Left ventricle myocardium inferior (tissue), 1 donor: ENCODE measurements at places on chromosomes 12 and 14.

DNA sequence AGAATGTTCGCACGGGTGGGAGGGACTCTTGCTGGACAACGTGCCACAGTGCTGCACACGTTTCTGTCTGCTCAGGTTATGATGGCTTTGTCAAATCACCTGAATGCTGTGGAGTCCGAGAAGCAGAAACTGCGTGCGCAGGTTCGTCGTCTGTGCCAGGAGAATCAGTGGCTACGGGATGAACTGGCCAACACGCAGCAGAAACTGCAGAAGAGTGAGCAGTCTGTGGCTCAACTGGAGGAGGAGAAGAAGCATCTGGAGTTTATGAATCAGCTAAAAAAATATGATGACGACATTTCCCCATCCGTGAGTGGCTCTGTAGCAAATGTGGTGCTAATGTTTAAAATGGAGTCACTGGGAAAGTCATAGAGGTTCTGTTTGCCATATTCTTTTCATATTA lies 28.5 kb downstream of the KLC1 start:
- peak; percentile 34 for DNase-seq

- DNase-seq = no peak
Observed at GRCh38 chr12:40261937-40262336, 37.1 kb downstream of the LRRK2 start.

DNA sequence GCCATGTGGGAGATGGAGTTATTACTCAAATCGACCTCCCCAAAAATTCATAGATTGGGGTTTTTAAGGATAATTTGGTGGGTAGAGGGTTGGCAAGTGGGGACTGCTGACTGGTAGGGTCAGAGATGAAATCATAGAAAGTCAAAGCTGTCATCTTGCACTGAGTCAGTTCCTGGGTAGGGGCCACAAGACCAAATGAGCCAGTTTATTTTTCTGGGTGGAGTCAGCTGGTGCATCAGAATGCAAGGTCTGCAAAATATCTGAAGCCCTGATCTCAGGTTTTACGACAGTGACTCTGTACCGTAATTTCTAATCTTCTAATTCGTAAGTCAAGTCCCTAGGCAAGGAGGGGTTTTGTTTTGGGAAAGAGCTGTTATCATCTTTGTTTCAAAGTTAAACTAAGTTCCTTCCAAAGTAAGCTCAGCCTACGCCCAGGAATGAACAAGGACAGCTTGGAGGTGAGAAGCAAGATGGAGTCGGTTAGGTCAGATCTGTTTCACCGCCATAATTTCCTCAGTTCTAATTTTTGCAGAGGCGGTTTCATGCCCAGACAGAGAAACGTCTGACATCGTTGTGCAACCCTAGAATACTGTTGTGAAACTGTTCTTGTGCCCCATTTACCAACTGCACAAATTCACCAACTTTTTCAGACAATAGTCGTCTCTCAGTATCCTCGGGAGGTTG lies 104.5 kb upstream of the SFSWAP start:
- no peak for DNase-seq

DNA sequence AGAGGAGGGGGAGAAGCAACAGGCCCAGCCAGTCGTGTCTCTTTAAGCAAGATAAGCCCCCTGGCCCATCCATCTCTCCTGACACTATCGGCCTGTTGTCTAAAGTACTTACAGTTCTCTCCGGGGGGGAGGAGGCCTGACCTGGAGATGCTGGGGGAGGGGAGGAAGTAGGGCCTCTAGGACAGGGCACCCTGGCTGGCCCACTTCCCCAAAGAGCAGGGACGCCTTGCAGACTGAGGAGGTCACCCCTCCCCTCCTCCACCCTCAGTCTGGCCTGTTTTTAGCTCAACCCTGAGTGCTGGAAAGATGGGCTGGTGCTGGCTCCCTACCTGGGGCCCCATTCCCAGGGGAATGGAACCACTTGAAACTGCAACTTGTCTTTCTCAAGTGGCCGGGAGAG lies 70.3 kb downstream of the TBX5 start:
- no peak for DNase-seq

- DNase-seq = no peak
Observed at GRCh38 chr14:99410019-99410418, 70.6 kb downstream of the SETD3 start.

DNA sequence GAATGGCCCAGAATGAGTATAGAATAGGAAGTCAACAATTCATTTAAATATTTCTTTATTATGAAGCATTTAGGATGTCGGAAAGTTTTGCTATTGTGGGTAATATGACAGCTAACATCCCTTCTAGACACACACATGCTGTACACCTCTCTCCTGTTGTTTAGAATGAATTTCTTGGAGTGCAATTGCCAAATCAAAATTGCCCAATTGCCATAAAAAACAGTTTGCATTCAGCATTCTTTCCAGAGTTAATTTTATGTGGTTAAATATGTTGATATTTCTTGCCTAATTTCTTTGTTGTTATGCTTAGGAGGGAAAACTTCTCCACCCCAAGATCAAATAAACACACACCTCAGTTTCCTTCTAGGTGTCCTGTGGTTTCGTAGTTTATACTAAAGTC lies 16.9 kb upstream of the SMCO2 start:
- DNase-seq = no peak

- no peak for DNase-seq
Observed at GRCh38 chr12:45214071-45214470, 1.8 kb upstream of the ANO6 start.

DNA sequence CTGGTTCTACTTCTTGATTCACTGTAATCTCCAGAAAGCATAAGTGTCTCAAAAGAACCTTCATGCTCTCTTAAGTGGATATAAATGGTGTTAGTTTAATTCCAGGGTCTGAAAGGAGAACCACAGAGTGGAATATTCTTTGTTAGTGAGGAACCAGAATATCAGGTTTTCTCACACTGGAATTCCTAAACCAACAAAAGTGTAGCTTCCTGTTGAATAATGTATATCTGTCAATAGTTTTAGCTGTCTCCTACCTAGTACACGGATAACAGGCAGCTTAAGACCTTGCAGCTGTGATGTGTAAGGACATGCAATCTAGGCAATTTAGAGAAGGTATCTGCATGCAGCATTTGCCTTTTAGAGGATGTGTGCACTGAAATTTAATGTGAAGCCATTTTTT lies 24.0 kb downstream of the LRIG3 start:
- DNase-seq = no peak

DNA sequence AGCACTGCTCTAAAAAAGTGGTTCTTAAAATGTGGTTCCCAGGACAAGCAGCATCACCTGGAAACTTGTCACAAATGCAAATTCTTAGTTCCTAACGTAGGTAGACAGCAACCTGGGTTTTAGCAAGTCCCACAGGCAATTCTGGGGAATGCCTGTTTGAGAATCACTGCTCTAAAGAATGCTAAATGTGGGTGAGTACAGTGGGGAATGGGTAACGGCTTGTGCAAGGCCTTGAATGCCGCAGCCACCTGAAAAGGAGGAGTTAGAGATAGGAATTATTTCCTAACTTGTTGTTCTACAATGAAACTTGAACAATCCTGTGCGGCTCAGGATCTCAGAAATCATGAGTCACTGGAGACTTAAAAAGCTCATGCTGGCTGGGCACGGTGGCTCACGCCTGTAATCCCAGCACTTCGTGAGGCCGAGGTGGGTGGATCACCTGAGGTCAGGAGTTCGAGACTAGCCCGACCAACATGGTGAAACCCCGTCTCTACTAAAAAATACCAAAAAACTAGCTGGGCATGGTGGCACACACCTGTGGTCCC lies 34.9 kb downstream of the GNS start:
- DNase-seq = no peak

DNA sequence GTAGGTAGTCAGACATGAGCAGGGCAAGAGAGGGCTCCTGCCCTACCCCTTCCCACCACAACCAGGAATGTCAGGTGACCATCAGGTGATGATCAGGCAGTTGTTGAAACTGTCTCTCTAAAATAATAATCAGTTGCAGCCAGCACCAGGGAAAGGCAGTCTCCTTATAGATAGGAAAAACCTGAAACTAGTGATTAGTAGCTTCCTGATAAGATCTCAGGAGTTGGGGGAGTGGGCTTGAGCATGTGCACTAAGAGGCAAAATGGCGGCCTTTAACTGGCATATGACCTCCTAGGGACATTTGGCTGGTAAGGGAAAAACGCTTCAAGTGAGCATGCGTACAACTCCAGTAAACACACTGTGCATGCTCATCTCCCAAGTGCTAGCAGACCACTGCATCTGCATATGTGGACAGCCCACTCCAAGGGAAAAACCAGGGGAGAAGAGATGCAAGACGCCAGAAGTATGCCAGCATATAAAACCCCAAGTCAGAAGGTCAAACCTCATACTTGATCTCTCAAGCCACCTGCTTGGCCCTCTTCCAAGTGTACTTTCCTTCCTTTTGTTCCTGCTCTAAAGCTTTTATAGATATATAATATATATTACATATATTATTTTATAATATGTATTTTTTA lies 37.1 kb downstream of the TGFB3 start:
- DNase-seq = no peak

DNA sequence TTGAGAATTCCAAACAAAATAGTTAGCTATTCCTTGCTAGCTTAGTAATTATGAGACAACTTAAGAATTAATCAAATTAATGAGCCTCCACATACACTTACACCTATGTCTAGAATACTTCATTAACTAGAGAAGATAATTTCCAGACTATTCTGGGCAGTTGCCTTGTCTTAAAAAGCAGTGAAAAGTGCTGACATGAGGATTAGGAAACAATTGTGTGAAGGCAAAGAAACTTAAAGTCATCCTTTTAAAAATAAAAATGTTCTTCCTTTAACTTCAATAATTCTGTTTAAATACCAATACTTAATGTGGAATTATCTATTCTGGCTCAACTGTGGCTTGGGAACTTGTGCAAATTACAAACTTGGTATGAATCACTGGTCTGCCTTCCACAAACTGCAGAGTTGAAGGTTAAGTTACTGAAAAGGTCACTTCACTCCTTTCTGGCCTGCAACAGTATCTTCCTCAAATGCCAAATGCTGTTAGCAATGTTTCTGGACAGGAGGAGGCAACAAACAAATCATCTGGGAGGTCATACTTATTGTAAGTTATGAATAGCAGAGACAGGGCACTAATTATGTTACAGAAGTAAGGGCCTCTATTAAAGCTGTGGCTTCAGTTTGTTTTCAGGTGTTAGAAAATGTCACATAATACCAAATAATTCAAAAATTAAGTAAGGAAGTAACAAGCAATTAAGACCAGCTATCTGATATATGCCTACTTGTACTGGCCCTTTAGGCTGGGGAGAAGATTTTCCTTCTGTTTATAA lies 19.2 kb downstream of the PPTC7 start:
- no peak for DNase-seq

DNA sequence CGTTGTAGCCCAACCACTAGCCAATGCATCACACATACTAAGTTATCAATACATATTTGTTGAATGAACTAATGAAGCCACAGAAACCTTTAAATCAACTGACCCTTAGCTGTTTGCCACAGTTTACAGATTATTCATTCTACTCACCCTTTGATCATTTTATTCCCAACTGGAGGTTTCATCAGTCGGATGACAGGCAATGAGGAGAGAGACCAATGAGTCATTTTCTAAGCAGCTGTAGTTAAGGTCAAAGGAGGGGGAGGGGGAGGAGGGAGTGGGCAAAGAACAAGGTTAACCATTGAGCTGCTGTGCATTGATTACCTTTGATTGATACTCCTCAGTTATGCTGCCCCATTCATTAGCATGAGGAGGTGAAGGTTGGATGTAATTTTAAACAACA lies 469.5 kb downstream of the VRK1 start:
- DNase-seq = no peak

GRCh38 chr12:56338308-56339157 lies at the start of gene IL23A:
IL23A (plus strand) TSS chr12:56338884; CDS start chr12:56339045, 161 bp downstream.
- DNase-seq = no peak

DNA sequence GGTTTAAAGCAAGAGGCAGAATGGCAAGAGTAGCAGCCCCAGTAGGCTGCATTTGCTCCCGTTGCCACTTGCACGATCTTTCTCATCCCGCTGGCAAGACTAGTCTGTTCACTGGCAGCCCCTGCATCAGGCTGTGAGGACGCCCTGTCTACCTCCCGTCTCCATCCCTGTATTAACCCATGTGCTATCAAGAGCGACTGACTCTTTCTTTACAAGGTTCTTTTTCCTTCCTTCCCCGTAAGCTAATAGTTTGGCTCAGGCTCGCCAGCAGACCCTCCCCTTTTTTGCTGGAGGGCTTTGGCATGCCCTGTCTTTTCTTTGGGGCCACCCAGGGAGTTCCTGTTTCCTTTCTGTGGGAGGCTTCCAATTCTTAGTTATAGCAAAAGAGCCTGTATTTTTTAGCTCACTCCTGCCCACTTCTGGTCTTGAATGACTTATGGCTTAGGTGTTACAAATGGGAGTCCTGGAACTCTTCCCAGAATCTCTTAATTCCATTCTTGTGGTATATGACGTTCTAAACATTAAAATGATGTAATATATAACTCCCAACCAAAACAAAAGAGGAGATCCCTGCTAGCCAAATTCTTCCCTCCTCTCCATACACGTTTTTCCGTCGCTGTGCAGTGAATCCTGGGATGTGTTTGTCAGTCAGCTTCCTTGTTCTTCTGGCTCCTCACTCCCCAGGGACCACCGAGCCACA lies 149.0 kb downstream of the PRKCH start:
- DNase-seq = peak; percentile 48

DNA sequence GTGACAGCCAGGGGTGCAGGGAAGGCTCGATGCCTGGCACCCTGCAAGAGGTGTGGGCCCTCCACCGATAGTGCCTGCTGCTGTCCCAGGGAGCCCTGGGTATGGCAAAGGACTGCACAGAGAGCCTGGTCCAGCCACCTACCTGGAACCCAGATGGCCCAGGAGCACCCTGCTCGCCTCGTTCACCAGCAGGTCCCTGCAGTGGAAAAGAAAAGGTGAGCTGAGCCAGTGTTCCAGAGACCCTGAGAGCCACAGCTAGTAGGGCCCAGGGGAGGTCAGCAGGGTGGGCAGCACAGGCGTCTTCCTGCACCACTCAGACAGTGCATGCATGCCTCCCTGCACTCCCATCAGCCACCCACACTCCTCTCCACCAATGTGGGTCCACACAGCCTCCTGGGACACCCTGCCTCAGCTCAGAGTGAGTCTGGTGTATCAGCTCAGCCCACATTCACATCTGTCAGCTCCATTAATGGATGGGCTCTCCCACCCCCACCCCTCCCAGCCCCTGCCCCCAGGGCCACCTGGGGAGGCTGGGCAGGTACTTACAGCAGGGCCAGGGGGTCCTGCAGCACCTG lies 20.2 kb downstream of the TMEM106C start:
- no peak for DNase-seq

GRCh38 chr12:122382919-122383350 lies 39.5 kb downstream of the CLIP1 start:
- DNase-seq = no peak

GRCh38 chr12:113860950-113861349 lies 105.2 kb downstream of the RBM19 start:
- DNase-seq = no peak

GRCh38 chr12:53344824-53345485 lies 8.8 kb upstream of the SP7 start:
- peak; percentile 81 for DNase-seq

DNA sequence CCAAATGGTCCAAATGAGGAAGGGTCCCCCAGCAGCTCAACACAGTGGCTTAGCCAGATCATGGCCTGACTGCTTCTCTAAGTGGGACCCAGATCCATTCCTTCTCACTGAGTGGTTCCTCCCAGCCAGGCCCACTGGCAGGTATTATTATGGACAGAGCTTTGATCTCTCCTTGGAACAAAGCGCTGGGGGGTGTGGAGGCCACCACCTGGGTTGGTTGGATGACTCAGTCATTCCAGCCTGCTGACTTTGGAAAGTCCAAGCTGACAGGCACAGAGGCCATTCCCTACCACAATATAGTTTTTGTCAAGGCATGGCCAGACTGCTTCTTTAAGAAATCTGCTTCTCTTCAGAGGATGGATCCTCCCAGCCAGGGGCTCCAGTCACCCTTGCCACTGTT lies 341.1 kb downstream of the BTG1 start:
- DNase-seq = no peak
